ENCODE measurements at places on chromosomes 2 and 18.

- peak; percentile 19 for DNase-seq
These were observed 109.5 kb downstream of the CDC42EP3 start for GRCh38 chr2:37561615-37562569.

DNA sequence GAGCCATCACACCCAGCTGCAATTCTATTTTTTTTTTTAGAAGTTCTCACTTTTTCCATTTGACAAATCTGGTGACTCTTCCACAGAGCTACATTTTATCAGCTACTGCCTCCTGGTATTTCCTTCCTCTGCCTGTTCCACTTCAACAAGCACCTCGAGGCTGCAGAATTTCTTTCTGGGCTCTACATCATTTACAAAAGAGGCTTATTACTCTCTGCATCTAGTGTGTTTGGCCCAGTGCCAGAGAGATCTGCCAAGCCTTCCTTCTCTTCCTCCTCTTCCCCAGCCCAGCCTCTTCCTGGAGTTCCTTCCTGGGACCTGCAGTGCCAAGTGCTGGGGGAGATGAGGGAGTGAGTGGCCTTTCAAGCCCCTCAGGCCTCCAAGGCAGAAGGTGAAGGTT is 119.6 kb upstream of the ITGA6 start:
- DNase-seq, result no peak

- DNase-seq, result no peak
These were observed 106.3 kb upstream of the SEC11C start for GRCh38 chr18:59033359-59033758.

DNA sequence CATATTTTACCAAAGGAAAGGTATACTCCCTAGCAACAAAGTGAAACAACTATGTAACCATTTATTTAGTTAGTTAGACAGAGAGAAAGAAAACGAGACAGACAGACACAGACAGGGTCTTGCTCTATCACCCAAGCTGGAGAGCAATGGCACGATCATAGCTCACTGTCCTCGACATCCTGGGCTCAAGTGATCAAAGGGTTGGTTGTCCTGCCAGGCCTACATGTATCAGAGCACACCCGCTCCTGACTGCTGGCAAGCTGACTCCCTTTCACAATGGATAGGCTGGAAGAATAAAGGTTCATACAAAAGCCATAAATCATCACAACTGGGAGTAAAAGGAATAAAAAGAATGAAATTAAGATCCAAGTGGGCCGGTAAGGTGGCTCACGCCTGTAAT is 53.5 kb downstream of the ATL2 start:
- no peak for DNase-seq

DNA sequence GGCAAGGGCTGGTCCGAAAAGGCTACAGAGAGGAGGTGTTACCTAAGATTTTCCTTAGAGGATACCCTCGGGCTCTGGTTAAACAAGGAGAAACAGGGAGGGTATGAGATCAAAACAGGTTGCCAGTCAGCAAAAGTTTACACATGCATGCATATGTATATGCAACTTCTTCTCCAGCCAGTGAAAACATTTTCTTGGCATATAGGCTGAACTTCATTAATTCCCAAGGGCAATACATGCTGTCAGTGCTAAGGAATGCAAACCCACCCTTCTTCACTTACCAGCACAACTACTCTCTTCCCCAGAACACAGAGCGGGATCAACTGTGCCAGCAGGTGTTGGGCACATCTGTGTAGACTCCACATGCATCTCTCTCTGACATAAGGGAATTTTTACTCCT is 176.0 kb downstream of the GFPT1 start:
- no peak for DNase-seq

DNA sequence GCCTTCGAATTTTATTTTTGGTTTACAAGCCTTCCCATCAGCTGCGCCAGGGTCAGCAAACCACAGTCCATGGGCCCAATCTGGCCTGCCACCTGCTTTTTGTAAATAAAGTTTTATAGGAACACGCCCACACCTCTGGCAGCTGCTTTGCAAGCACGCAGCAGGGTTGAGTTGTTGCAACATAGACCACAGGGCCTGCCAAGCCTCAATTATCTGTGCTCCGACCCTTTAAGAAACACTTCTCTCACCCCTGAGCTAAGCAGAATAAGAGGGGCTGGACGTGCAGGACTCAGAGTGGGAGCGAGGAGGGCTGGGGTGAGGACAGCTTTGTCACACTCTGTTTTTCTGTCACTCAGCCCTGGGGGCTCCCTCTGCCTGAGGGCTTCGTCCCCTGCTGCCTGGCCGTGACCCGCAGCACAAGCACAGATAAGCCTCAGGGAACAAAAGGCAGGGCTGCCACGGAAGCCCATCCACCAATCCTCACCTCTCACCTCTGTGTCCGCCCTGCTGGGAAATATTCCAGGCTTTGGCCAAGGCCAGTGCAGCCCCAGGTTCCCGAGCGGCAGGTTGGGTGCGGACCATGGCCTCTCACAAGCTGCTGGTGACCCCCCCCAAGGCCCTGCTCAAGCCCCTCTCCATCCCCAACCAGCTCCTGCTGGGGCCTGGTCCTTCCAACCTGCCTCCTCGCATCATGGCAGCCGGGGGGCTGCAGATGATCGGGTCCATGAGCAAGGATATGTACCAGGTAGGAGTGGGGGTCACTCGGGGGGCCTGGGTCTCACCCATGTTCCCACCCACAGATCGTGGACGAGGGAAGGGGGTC is at the start of gene AGXT:
AGXT (plus strand) TSS at position 539 of the 823 bp plus-strand sequence; CDS start at position 581, 42 bp downstream.
- no peak for DNase-seq

DNA sequence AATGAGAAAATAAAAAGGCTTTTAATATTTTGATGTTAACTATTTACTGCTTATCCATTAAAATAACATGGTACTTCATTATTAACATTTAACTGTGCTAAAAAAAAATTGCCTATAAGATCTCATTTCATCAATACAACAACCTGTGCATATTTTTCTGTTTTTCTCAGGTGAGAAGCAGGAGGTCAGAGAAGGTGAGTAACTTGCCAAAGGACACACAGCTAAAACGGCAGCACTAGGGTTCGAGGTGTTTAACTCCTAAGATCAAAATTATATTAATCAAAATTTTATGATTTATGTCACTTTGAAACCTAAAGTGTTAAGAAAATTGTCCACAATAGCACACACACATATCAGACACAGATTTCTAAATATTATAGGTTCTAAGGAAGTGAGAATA is 366.0 kb downstream of the TGIF1 start:
- DNase-seq, result no peak

DNA sequence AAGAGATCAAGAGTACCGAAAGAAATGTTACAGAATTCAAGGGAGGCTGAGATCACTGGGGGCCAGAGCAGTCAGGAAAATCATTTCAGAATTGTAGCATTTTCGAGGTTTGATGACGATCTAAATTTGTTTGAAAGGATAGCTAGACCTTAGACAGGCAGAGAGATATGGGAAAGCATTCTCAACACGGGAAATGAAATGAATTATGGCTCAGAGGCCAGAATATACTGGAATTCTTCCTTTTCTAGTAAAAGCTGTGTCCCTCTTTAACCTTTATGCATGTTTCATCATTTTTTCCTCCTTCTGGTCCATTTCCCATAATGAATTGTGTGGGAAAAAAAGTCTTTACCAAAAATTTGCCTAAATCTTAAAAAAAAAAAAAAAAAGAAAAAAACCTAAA is 78.8 kb downstream of the NABP1 start:
- DNase-seq, result no peak

GRCh38 chr2:238487652-238488346 is 61.1 kb downstream of the ASB1 start:
- DNase-seq, result no peak

DNA sequence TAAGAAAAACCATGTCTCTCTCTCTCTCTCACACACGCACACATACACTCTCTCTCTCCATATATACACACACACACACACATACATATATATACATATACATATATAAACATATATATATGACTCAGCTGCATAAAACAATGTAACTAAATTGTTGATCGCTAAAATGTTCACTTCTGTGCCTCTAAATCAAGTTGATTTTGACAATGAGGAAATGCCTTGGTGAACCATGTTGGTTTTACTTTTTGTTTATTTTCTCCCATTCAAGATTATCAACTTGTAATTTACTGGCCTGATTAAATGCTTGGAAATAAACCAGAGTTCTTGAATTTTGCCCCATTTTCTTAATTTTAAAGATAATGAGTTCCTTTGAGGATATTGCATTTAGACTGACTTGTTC is 500.4 kb downstream of the PARD3B start:
- DNase-seq, result no peak

DNA sequence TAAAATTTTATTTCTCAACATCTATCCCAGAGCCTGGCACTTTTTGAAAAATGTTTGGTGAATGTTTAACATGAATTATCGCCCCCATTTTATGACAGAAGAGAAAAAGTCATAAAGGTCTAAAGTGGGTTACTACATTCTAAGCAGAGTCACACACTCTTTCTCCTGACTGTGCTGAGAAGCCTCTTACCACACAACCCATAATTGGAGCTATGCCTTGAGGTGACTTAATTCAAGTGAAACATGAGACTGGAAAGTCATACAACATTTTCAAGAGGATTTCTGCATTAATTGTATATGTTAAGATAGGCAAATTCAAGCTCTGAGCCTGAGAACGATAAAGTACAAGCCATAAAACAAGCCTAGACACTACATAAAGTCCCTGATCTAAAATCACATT is 3.1 kb upstream of the DSEL start:
- no peak for DNase-seq

DNA sequence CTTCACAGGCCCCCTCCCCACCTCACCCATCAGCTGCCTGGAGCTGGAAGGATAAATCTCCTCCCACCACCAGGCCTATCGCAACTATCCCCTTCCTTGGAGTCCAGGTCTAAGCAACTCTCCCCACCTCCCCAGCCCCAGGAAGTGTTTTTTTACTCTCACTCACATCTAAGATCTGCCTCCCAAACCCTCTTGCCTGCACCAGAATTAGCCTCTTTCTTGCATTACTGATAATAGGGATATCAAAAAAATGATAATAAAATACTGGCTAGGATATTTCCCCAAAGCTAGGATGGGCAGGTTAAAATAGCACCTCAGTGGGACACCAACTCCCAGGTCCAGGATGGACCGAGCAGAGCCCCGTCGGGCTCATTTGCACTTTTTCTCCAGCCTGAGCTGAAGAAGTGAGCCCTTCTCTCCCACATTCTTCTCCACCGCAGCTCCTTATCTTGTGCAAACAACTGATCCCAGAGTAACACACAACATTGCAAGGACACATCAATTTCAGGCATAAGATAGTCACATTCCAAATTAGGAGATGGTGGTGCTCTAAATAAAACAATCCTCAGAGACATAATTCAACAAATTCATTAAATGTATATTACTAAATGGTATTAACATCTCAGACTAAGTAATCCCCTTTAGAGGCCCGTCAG is 17.7 kb upstream of the CIB4 start:
- DNase-seq, result no peak

DNA sequence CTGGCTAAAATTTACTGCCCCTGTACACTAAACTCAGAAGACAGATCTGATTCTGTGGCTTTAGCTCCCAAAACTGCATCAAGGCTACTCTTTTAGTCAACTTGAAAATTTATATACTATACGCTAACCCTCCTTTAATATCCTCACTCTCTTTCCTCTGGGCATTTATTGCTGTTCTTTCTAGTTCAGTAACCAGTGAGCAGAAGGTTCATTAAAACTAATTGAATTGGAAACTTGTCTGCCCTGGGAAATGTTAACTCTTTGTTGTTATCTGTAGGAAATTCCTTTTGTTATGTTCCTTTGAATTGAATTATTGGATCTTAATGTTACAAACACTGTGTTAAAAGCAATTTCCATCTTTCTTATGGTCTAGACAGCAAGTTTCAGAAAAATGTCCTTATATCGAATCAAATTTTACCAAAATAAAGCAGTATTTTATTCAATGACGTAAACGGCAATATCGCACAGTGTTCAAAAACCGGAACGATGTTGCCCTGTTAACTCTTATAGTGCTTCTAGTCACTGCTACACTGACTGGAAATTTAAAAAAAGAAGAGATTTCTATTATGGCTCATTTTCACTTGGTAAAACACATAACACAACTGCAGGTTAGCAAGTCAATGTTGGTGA is 168.3 kb downstream of the NR4A2 start:
- DNase-seq, result no peak

GRCh38 chr2:231890896-231891513 is 35.2 kb downstream of the NPPC start:
- no peak for DNase-seq

DNA sequence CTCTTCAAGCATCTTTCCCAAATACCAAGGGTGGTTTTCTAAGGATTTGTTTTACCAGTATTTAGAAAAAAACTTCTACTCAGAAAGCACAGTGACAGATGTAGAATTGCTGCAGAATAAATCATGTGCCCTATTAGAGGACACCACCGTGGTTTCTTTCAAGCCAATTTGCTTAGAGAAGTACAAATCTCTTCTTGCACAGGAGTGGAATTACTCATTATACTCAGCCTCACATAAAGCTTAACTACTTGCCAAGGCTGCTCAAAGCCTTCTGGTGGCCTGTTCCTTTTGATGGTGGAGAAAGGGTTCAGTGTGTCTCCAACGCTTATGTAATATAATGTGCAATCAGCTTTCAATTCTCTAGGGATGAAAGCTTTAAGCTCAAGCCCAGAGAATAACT is 66.5 kb upstream of the CTNNA2 start:
- no peak for DNase-seq

DNA sequence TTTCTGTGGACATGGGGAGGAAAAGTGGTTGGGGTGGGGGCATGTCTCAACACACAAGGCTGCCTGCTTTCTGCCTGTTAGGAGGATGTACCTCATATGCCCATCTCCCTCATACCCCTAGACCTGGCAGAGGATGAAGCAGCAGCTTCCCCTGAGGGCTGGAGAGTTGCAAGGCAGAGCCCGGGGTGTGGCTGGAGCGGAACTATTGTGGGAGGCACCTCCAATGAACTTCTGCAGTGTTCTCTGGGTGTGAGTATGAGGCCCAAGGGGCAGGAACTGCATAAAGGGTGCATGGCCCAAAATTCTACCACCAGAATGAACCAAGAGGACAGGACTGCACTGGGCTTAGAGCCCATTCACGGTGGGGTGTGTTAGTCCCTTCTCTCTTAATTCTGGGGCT is 296.3 kb upstream of the SIX2 start:
- no peak for DNase-seq

DNA sequence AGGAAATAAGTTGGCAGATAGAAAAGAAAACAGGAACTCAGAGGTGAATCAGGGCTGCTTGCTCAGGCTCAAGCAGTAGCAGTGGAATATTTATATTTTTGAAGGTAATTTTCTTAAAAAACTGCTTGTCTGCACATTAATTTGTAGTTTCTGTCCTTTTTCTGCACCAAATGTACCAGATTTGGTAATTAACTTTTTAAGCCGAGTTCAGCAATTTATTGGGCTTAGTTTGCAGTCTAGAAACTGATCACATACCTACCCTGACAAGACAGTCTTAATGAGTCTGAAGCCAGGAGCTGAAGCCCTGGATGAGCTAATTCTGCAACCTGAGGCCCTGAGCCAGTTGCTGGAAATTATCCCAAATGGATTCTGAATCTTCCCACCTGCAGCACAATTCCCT is 647.0 kb downstream of the TDRD15 start:
- no peak for DNase-seq

- no peak for DNase-seq
These were observed 16.8 kb upstream of the ANKRD53 start for GRCh38 chr2:70961648-70961994.

DNA sequence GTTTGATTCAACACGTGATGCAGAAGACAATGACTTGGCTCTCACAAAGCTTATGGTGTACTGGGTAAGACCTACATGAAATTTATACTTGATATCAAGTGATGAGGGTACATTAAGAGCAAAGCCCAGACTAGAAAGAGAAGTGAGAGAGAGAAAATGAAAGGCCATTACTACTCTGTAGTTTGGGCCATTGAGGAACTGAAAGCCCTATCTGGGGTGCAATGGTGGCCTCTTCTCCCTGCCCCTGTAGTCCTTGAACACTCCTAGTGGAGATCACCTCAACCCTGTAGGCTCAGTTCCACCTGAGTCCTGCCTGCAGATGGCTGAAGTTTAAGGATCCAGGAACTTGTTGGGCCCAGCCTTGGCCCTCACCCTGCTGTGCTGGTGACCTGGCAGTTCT is 569.8 kb upstream of the MEX3C start:
- no peak for DNase-seq
